ENCODE measurements at places on chromosomes 4 and X. TPM values are rescaled to one million over a fixed set of nuclear protein-coding genes. Genes with fewer than 3 reads are reported as not detected.

UCHL1 gene
- 488 TPM for total RNA-seq

CLIC2 gene
- total RNA-seq, result 0.66 TPM

OPRPN gene
- not detected for total RNA-seq

MED12 gene
- 38.4 TPM for total RNA-seq

TECRL gene
- total RNA-seq, result not detected

MSX1 gene
- total RNA-seq, result 0.62 TPM

ALB gene
- 23.4 TPM for total RNA-seq

PCDH18 gene
- total RNA-seq, result 41.2 TPM

NDST3 gene
- 0.37 TPM for total RNA-seq

NDST4 gene
- not detected for total RNA-seq

HS3ST1 gene
- total RNA-seq, result 0.44 TPM

- no peak overlapping the region for H3K4me3 ChIP-seq
- no peak overlapping the region for H3K27ac ChIP-seq
- H3K36me3 ChIP-seq, result no peaks in the 10 kb centered on the region
These were observed 328.5 kb upstream of the FGF16 start for GRCh38 chrX:77118686-77119085.

DNA sequence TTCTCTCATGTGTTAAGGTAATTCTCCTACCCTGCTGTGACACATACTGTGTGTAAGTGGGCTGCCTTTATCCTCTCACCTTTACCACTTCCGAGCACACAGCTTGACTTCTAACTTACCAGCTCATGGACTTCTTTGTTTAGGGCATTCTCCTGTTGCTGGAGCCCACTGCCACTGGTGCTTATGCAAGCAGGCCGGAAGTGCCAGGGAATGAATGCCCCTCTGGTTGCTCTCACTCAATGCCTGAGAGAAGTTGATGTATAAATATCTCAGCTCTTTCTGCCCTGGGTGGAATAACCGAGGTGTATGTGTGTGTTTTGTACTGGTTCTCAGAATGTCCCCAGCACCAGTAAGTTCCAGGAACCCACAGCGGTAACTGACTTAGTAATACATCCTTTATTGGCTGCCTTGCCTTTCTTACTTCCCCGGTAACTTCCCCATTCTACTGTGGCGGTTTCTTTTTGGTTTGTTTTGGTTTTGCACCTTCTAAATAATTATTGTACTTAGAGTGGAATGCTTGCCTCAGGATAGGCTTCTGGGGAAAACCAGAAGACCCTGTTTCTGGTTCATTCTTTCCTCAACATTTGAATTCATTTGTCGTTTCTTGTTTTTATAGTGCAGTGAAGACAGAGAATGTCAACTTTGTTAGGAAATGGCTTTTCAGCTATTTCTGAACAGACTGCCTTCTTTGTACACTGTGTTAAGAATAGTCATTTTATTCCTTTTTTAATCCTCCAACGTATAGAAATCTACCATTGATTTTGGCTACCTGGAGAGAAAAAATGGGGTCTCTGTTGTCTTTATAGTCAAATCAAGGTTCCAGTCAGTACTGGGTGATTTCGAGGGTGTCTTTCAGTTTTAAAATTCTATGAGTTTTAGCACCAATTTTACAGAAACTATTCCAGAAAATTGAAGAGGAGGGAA is 45.4 kb downstream of the CXorf58 start:
- peak; percentile 12 for DNase-seq
- no peaks in the 10 kb centered on the region for H3K27me3 ChIP-seq
- peak overlapping the region; percentile 79 for H3K27ac ChIP-seq
- H3K36me3 ChIP-seq, result no peaks in the 10 kb centered on the region
- H3K4me3 ChIP-seq, result peak overlapping the region; percentile 32

GRCh38 chrX:21946925-21947641 is 6.6 kb downstream of the SMS start:
- peaks cover 77% of the 10 kb centered on the region for H3K4me1 ChIP-seq
- DNase-seq, result peak; percentile 20
- H3K36me3 ChIP-seq, result no peaks in the 10 kb centered on the region
- no peaks in the 10 kb centered on the region for H3K27me3 ChIP-seq
- H3K4me3 ChIP-seq, result peak overlapping the region; percentile 52
- peak overlapping the region; percentile 96 for H3K27ac ChIP-seq

- H3K27me3 ChIP-seq, result no peaks in the 10 kb centered on the region
- no peaks in the 10 kb centered on the region for H3K36me3 ChIP-seq
- no peak overlapping the region for H3K27ac ChIP-seq
- H3K4me1 ChIP-seq, result peaks cover 3% of the 10 kb centered on the region
These were observed 83.6 kb upstream of the GUCY1A1 start for GRCh38 chr4:155582971-155583437.

- H3K4me3 ChIP-seq, result no peak overlapping the region
- H3K27me3 ChIP-seq, result no peaks in the 10 kb centered on the region
- H3K4me1 ChIP-seq, result no peaks in the 10 kb centered on the region
- H3K27ac ChIP-seq, result no peak overlapping the region
These were observed 1148.9 kb downstream of the STIM2 start for GRCh38 chr4:28009541-28009940.

GRCh38 chrX:115609621-115610020 is 48.6 kb downstream of the PLS3 start:
- H3K27ac ChIP-seq, result no peak overlapping the region
- H3K4me1 ChIP-seq, result peaks cover 11% of the 10 kb centered on the region
- no peak overlapping the region for H3K4me3 ChIP-seq
- DNase-seq, result no peak

- H3K36me3 ChIP-seq, result peaks cover 16% of the 10 kb centered on the region
- DNase-seq, result peak; percentile 29
- H3K27me3 ChIP-seq, result no peaks in the 10 kb centered on the region
- peaks cover 11% of the 10 kb centered on the region for H3K4me1 ChIP-seq
- peak overlapping the region; percentile 75 for H3K27ac ChIP-seq
- no peak overlapping the region for H3K4me3 ChIP-seq
These were observed 238.1 kb downstream of the DHRSX start for GRCh38 chrX:2262668-2263055.

GRCh38 chr4:95831166-95831565 is 8.7 kb upstream of the PDHA2 start:
- no peaks in the 10 kb centered on the region for H3K27me3 ChIP-seq
- peaks cover 15% of the 10 kb centered on the region for H3K4me1 ChIP-seq
- no peak overlapping the region for H3K4me3 ChIP-seq

DNA sequence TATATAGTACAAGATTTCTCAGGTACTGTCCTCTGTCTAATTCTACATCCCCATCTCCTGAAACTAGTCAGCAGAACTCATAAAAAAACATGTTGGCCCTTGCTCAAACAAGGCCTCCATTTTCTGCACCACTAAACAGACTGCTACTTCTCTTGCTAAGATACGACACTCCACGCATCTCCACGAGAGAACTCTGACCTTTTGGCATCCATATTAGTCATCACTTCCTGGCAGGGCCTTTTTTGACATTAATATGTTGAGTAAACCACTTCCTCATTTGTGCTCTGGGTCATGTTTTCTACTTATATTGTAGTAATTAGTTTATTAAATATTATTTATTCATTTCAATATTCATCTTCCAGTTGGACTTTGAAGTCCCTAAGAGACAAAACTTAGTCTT is 65.6 kb downstream of the DCAF8L1 start:
- no peaks in the 10 kb centered on the region for H3K36me3 ChIP-seq
- no peaks in the 10 kb centered on the region for H3K4me1 ChIP-seq
- H3K27ac ChIP-seq, result no peak overlapping the region
- no peak for DNase-seq

- H3K4me3 ChIP-seq, result peak overlapping the region; percentile 83
- H3K4me1 ChIP-seq, result no peaks in the 10 kb centered on the region
- H3K36me3 ChIP-seq, result no peaks in the 10 kb centered on the region
- H3K27ac ChIP-seq, result peak overlapping the region; percentile 72
These were observed 1.2 kb upstream of the PHKA2 start for GRCh38 chrX:18985186-18985435.

DNA sequence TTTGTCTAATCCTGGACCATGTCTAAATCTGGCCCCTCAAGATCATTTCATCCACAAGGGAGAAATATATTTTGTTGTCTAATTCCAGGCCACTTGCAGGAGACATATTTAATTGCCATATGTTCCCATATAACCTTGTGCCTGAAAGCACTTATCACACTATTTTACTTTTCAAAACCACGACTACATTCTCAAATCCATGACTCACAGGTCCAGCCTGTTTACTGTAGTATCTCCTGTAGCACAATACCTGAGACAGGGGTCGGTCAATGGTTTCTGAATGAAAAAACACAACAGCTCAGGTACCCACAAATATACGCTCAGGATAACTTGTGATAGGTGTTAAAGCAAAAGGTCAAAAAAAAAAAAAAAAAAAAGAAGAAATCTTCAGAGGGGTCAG is 60.9 kb downstream of the SEC24D start:
- H3K27me3 ChIP-seq, result no peaks in the 10 kb centered on the region
- peak overlapping the region; percentile 53 for H3K27ac ChIP-seq
- peaks cover 25% of the 10 kb centered on the region for H3K4me1 ChIP-seq
- DNase-seq, result no peak

GRCh38 chrX:21943460-21944135 is 3.1 kb downstream of the SMS start:
- peaks cover 67% of the 10 kb centered on the region for H3K4me1 ChIP-seq
- no peaks in the 10 kb centered on the region for H3K27me3 ChIP-seq
- no peaks in the 10 kb centered on the region for H3K36me3 ChIP-seq
- H3K4me3 ChIP-seq, result peak overlapping the region; percentile 70
- peak overlapping the region; percentile 76 for H3K27ac ChIP-seq
- DNase-seq, result no peak

DNA sequence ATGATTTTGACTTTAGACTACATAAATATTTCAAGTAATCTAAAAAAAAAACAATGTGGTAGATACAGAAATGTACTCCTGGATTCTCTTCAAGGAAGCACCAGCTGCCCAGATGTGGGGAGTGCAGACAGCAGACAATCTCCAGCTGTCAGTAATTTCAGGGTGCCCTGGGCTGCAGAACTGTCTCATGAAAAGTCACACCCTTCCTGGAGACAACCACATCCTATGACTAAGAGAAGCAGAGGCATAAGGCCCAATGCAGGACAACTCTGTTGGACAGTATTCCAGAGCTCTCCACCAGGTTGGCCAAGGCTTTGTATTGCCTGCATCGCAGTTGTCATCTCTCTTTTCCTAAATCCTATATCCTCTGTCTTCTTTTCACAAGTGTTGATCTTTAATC is 34.4 kb upstream of the BLTP1 start:
- no peak overlapping the region for H3K4me3 ChIP-seq
- no peaks in the 10 kb centered on the region for H3K36me3 ChIP-seq
- H3K4me1 ChIP-seq, result no peaks in the 10 kb centered on the region
- no peak overlapping the region for H3K27ac ChIP-seq

Measured in WTC11 (cell line).